ENCODE measurements at places on chromosomes 16 and 17.

DNA sequence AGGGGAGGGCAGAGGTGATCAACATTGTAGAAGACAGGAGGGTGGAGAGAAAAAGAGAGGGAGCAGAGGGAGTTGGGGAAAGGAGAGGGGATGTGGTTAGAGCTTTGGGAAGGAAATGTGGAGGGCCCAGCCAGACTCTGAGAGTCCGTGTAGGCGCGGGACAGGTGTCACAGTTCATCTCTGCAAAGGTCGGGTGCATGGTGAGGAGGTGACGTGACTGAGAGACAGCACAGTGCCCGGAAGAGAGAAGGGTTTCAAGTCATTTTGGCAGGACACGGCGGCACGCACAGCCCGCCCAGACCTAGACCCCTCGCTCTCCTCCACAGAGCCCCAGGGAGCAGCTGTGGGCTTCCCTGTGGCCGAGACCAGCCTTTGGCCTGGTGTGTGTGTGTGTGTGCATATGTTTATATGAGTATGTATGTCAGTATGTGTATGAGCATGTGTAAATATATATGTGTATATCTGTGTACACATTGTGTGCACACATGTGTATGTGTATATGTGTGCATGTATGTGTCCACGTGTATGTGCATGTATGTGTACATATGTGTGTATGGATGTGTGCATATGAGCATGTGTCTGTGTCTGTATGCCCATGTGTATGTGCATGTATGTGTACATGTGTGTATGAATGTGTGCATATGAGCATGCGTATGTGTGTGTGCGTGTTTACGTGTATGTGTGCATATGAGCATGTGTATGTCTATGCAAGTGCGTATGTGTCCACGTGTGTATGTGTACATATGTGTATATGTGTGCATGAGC is 104.6 kb downstream of the SEC14L1 start:
- DNase-seq: no peak

- no peak for DNase-seq
Measured at GRCh38 chr17:10229181-10229580, 30.8 kb upstream of the GAS7 start.

GRCh38 chr17:81912441-81913309 is 1.5 kb upstream of the PCYT2 start:
- peak; percentile 89 for DNase-seq

DNA sequence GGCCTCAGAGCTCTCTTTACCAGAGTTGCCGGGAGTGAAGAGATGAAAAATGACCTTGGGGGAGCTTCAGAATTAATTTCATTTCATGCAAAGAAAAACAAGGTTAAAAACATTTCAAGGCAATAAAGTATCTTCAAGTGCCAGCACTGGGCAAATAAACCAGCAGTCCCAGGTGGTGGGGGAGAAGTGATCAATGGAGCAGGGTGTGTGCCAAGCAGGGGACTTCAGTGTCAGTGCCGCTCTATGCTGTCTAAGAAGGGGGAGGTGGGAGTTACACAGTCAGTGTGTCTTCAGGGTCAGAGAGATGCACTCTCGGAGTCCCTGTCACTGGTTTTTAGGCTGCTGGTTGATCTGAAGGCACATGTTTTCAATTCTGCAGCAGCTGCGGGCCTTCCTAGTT is 57.2 kb upstream of the MGAT5B start:
- DNase-seq: no peak

DNA sequence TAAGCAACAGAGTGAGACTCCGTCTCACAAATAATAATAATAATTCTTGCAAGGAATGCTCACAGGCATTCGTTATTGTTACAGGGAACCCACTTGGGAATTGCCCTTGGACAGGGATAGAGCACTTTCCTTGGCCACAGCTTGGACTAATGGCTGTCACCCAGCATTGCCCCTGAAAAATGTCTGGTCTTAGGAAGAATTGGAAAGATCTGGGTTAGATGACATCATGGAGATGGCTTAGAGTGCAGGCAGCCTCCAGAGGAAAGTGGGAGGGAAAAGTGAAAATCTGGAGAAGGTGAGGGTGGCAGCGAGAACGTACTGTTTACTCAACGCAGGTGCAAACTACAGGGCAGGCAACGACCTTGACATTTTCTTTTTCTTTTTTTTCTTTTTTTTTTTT is 59.3 kb upstream of the MRTFB start:
- DNase-seq: no peak

- no peak for DNase-seq
Measured at GRCh38 chr17:73560661-73561060, 83.6 kb downstream of the SDK2 start.

GRCh38 chr17:68491381-68492231 is 20.6 kb upstream of the PRKAR1A start:
- DNase-seq: peak; percentile 87

- no peak for DNase-seq
Measured at GRCh38 chr16:85867189-85867588, 31.8 kb upstream of the IRF8 start.

GRCh38 chr17:82177761-82178498 is 34.7 kb downstream of the CCDC57 start:
- no peak for DNase-seq

DNA sequence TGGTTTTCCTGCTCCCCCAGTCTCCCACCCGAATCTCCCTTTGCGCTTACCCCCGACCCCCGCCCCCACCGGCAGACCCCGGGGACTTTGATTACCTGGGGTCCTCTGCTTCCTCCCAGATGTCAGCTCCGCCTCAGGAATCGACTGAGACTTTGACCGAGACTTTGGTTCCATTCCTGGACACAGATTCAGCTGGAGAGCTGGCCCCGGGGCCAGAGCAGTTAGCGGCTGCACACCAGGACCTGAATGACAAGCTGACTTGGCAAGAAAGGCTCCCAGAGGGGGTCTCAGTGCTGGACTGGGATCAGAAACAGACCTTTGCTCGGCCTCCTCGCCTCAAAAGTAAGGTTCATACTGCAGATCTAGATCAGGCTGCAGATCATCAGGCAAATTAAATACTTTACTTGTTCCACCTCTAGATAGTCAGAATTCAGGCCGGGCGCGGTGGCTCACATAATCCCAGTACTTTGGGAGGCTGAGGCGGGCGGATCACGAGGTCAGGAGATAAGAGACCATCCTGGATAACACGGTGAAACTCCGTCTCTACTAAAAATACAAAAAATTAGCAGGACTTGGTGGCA is 60.3 kb upstream of the FBXO47 start:
- no peak for DNase-seq

GRCh38 chr17:74568106-74568873 is 981 bp upstream of the CD300H start:
- DNase-seq: no peak

DNA sequence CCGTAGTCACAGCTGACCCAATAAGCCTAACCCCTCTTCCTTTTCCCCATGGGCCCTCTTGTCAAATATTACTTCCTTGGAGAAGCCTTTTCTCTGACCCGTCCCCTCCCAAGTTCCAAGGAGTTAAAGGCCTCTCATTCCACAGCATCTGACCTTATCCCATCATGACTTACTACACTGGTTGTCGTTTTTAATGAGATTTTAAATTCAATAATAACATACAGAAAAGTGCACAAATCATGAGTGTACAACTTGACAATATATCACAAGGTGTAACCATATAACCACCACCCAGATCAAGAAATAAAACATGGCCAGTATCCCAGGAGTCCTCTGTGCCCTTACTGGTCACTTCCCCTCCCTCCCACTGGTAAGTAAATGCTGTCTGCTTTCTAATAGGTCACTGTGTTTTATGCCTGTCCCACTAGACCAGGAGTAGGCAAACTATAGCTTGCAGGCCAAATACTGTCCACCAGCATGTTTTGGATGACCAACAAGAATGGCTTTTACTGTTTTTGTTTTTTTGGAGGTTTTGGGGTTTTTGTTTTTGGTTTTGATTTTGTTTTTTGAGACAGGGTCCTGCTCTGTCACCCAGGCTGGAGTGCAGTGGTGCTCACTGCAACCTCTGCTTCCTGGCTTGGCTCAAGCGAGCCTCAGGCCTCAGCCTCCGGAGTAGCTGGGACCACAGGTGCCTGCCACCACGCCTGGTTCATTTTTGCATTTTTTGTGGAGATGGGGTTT is 1.2 kb upstream of the FDXR start:
- DNase-seq: no peak

GRCh38 chr16:7866144-7866543 is 533.5 kb downstream of the RBFOX1 start:
- DNase-seq: no peak

DNA sequence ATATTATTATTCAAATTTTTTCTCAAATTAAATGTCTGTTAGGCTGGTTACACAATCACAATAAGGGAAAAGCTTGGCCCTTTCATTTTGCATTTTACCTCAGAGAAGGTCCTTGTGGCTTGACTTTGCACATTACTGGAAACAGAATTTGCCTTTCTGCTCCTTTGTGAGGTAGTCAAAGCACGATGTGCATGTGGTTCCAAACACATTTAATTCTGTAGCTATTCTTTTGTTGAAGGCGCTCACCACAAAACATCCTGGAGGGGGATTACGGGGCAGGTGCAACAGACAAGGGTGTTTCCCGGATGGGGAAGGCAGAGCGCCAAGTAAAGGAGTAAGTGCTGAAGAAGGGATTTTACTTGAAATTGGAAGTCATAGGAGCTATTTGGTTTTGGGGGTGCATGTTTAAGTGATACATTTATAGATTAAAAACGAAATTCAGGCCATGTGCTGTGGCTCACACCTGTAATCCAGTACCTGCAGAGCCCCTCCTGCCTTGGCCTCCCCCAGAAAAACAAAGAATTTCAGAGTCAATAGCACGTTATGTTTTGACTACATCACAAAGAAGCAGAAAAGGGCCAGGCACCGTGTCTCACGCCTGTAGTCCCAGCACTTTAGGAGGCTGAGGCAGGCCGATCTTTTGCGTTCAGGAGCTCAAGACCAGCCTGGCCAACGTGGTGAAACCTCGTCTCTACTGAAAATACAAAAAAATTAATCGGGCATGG is 31.2 kb upstream of the TENT4B start:
- no peak for DNase-seq

GRCh38 chr17:59837308-59838051 is 55.3 kb downstream of the TUBD1 start:
- DNase-seq: peak; percentile 99

DNA sequence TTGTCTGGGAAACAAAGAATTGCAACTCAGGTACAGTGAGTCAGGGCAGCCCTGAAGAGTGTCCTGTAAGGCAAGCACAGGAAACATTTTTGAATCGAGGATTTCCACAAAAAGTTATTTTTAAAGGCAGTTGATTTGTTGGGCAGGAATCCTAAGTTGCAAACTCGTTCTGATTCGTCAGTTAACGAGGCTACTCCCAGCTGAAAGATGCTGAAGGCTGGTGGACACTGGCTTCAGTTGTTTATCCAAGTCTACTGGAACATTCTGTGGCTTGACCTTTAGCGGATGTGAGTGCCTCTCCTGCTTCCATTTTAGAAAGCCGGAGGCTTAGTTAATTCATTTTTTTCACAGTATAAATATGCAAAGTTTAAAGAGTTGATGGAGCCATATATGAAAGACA is 84.2 kb downstream of the KCNJ12 start:
- peak; percentile 37 for DNase-seq

DNA sequence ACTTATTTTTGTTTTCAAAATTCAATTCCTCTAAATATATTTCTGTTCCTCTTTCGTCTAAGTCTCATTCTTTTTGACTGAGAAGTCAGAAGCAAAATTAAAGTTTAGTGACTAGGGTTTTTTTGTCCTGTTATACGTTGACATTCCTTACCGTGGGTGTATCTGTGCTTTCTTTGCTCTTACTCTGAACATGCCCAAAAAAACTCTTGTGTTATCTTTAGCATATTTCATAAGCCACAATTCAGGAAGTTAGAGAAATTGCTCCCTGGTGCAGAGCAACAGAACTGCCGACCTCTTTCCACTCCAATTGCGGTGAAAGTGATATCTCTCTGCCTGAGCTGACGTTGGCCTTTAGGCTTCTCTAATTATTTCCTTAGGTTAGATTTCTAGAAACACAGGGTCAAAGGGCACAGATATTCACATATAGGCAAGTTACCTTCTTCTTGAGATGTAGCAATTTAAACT is 65.7 kb downstream of the CENPV start:
- peak; percentile 38 for DNase-seq

GRCh38 chr17:16950488-16950887 is 21.4 kb downstream of the TNFRSF13B start:
- no peak for DNase-seq

DNA sequence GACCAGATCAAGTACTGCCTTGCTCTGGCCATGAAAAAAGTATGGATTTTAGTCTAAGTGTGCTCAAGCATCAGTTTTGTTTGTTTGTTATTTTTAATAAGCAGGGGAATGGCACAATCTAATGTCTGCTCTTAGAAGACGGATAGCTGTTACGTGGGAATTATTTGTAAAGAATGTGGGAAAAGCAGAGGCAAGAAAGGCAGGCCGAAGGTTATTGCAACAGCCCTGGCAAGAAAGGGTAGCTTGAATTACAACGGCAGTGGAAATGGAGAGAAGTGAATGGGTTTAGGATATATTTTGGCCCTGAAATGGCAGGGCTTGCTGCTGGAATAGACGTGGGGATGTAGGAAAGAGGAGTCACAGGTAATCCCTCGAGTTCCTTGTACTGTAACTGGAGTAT is 987 bp upstream of the HASPIN start:
- DNase-seq: peak; percentile 25

- peak; percentile 46 for DNase-seq
Measured at GRCh38 chr16:86991679-86992078, 325.5 kb downstream of the C16orf95 start.

DNA sequence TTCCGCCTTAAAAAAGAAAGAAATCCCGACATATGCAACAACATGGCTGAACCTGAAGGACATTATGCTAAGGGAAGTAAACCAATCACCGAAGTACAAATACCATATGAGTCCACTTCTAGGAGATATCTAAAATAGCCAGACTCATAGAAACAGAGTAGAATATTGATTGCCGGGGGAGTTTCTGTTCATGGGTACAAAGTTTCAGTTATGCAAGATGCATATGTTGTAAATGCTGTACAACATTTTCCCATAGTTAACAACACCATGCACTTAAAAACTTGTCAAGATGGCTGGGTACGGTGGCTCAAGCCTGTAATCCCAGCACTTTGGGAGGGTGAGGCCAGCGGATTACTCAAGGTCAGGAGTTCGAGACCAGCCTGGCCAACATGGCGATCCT is 251.5 kb upstream of the EEF2KMT start:
- DNase-seq: no peak

GRCh38 chr16:11004973-11005610 is 60.7 kb downstream of the CLEC16A start:
- no peak for DNase-seq

DNA sequence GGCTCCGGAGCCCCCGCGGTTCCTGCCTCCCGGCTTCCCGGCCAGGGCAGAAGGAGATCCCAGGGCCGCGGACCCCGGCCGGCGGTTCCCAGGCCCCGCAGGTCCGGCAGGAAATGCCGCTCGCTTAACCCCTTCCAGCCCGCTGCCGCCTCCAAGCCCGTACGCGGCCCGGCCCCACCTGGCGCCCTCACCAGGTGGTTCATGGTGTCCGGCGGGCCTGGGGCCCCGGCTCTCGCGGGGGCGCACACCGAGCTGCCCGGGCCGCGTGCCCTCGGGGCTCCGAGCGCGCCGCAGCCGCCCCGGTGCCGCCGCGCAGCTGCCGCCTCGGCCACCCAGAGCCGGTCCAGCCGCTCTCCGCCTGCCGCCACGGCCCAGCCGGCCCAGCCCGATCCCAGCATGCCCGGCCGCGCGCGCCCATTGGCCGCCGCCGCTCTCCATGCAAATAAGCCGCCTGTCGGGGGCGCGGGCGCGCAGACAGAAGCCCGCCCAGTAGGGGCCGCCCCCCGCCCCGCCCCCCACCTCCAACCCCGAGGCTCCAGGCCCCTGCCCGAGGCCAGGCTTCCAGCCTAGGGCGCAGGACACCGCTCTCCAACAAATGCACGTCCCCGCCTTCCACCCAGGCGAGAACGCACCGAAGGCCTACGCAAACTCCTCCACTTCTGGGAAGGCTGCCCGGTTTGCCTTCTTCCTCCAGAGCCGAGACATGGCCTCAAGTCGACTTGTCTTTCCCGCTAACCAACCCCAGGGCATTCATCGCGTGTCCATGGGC is at the start of gene BCAR1:
BCAR1 (minus strand) TSS at position 345 of the 769 bp plus-strand sequence; CDS start at position 203, 142 bp downstream.
- peak; percentile 81 for DNase-seq

Data from MCF 10A (cell line).